Coronary artery (tissue), 2 donors: ENCODE measurements at places on chromosomes 7 and 10.

- DNase-seq, result peak; percentile 22
Measured at GRCh38 chr10:46237815-46238510, 48.8 kb upstream of the ANTXRL start.

- no peak for DNase-seq
Measured at GRCh38 chr7:118152654-118153053, 31.3 kb upstream of the LSM8 start.

DNA sequence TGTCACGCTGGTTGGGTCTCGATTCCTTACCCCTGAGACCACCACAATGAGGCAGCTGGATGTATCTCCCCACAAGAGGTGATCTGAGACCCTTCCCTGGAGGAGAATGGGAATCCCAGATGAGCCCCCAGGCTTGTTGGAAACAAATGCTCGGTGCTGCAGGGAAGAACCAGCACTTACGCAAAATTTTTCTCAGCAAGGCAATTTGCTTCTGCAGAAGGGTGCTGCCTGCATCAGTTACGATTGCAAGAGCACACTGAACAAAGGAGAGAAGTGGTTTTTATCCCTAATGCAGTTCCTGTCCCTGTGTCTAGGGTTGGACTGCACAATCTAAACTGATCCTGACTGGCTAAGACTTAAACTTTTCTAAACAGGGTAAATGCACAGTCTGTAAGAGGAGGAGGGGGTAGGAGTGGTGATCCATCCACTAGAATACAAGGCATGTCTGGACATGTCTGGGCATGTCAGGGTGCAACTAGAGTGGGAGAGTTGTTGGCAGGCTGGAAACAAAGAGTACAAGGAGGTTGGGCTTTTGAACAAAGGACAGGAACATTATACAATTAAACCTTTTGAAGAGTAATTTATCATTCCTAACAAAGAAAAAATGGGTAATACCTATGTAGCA, 114.9 kb upstream of the FAM3C start:
- no peak for DNase-seq

DNA sequence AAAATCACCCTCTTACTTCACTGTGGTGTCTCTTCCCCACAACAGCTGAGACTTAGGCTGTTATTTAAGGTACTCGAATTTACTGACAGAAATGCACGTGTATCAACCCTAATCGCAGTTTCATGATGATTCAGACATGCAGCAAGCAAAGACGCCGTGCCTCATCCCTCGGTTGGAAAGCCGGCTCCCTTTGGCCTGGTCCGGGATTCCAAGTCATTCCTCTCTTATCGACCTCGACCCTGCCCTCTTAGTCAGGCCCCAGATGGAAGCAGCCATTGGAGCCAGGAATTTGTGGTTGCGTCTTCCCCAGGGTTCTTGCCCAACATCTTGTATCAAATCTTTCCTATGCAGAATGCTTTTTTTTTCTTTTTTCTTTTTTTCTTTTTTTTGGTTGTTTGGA, 229.5 kb downstream of the GATA3 start:
- peak; percentile 74 for DNase-seq

- no peak for DNase-seq
Measured at GRCh38 chr10:68861253-68861652, 33.9 kb downstream of the STOX1 start.

DNA sequence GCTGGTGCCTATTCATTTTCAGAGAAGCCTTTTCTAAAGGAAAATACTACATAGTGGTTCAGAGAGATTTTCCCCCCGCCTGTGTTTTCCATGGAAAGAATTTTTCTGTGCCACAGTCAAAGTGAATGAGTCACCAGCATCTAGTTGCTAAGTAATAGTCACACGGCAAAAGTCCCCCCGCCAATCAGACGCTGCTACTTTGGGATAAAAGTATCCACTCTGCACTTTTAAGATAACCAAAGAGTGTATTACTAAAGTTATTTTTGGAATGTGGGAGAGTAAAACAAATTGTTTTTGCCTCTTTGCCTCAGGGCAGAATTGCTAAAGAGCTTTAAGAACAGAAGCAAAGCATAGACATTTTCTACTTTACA, 23.5 kb downstream of the ABLIM1 start:
- peak; percentile 90 for DNase-seq

GRCh38 chr7:19210893-19211413, 65.7 kb upstream of the FERD3L start:
- DNase-seq, result no peak

DNA sequence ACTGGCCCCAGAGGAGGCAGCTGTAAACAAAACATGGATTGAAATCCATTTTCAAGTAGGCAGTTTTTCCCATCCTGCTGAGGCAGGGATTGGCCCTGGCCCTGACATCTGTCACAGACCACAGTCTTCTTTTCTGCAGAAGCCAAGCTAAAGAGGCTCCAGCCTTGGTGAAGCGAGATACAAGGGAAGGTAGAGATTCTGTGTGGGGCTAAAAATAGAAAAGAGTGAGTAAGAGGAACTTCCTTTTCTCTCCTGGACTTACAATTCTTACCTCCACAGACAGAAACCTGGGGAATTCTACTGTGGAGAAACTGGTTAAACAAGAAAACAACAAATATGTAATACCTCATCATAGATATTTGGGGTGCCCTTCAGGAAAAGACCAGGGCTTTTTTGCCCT, 624.8 kb upstream of the FZD8 start:
- no peak for DNase-seq

- no peak for DNase-seq
Measured at GRCh38 chr7:116423499-116423898, 76.0 kb upstream of the CAV2 start.

- DNase-seq, result no peak
Measured at GRCh38 chr7:128876978-128877755, 14.5 kb downstream of the ATP6V1F start.

DNA sequence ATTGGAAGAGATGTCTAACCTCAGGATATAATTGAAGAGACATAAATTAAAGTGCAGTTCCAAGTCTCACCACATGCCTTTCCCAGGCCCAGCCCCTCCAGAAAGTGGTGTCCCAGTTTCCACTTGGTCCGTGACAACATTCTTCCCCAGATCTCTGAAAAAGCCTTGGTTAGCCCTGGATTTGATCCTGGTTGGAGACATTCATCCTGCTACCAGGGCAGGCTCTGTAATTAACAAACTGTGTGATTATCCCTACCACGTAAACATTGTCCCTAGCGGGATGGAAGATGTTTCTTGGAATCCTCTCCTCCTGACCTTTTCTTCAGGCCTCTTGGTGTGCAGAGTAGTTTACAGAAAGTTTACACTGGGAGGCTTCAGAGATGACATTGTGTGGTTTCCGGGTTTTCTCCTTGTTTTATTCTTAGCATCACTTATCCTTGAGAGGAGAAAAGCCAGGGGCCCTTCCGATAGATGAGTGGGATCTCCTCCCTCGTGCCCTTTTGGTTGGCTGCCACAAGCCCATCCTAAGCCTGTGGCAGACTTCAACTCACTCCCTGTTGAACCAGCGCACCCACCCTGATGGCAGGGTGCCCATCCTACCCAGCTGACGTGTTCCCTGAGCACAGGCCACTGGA, 83.8 kb downstream of the COL13A1 start:
- DNase-seq, result no peak

GRCh38 chr7:327991-328702, 38.2 kb downstream of the FOXL3 start:
- DNase-seq, result no peak

DNA sequence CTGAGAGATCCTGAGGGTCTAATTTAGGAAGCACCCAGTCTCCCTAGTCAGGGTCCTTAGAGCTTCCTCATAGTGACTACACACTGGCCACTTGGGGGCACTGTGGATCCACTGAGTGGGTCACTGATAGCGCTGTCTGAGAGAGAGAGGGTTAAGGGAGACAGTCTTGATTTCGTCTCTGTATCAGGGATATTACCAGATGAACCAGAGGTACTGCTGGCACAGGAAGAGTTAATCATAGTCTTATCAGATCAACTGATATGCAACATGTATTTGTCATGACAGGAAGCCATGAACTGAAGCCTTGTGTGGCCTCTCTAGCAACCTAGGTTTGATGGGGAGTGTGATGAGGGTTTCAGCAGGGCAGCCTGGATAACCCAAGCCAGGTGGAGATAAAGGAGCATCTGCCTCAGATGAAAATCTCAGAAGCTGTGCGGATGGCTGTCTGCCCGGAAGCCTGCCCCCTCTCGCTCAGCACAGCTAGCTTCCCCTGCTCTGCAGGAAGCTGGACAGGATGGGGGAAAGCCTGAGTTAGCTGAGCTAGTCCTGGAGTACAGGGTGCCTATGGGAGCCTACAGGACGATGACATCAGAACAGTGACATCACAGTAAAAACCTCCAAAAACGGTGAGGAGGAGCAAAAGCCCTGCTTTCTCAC, 214.0 kb upstream of the PRSS1 start:
- DNase-seq, result no peak
